Stimulated activated CD8-positive, alpha-beta memory T cell treated with anti-CD3 and anti-CD28 coated beads, Interleukin-15, amount 100 ng/mL, for 48 hours (primary cell): ENCODE measurements at places on chromosomes 4 and X.

DNA sequence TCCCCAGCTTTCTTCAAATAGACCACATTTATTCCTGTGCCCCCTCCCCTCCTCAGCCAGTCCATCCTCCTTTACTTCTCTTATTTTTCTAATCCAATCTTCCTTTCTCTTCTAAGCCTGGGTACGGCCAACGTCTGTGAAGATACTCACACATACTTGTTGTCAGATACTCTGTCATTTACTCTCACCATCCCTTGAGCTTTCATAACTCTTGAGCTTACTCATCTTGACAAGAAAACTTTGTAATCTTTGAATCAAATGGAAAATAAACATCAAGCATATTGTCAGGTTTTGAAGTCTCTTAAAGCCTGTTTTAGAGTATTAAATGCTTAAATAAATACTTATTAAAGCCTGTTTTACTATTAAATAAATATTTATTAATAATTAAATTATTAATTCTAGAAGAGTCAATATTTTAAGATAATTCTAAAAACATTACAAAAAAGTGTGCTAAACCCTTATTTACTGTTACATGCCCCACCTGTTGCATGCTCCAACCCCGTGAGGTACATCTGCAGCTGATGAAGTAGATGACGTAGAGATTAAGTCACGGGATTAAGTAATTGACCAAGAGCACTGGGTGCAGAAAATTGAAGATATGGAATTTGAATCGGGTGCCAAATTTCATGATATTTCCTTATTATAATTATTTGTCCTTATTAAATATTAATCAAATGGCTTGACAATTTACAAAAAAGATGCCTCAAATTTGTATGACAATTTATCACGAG lies 1.5 kb upstream of the TRIML2 start:
- no peak for DNase-seq

GRCh38 chr4:98745366-98745765 lies 87.0 kb upstream of the TSPAN5 start:
- no peak for DNase-seq

GRCh38 chr4:35038845-35039244 lies 1205.5 kb downstream of the ARAP2 start:
- DNase-seq = no peak

- DNase-seq = no peak
Measured at GRCh38 chr4:166315721-166316467, 442.9 kb downstream of the TLL1 start.

DNA sequence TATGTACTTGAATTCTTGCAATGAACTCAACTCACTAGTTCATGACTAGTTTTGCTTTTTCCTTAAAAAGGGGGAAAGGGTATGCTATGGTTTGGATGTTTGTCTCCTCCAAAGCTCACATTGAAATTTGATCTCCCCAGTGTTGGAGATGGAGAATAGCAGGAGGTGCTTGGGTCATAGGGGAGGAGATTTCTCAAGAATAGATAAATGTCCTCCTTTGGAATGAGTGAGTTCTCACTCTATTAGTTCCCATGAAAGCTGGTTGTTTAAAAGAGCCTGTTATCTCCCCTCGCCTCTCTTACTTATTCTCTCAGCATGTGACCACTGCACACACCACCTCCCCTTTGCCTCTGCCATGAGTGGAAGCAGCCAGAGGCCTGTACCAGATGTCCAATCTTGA lies 109.4 kb upstream of the INTU start:
- no peak for DNase-seq

DNA sequence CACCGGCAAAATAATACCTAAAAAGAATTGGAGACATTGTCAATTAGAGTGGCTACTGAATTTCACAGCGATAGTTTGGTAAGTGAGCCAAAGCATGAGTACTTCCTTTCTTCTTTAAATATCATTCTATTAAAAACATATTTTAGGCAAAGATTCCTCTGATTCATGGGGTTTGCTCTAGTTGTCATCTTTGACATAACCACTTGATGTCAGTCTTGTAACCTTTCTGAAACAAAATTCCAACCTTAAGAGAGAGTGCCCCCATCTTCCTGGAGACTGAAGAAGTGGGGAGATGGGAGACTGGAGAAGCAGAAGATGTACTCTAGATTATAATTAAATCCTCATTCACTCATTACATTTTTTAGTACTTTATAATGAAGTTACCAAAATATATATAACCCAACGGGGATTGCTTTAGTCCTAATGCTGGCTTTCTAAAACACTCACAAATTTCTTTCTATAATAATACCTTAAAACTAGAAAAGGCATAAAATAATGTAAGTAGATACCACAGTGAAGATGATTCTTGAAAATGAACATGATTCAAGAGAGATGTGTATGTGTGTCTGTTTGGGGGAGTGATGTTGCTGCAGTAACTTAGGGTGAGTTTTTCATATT lies 96.4 kb downstream of the EMCN start:
- DNase-seq = no peak

DNA sequence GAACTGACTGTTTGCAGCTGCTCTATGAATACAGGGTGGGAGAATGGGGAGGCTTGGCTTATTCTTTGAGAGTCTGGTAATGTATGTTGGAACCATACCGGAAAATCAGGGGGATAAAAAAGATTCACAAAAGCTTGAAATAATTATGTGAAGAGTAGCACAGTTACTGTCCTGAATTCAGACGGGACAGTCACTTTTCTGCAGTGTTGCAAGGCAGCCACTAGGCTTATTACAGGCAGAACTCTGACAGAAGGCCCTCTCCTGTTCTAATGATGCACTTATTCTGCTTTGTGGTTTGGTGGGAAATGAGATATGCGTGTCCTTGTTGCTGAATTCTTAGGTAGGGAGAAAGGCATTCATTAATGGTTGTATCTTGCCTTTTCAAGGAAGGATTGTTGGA lies 37.2 kb downstream of the GUCY1B1 start:
- DNase-seq = no peak

- no peak for DNase-seq
Measured at GRCh38 chr4:98151145-98151924, 8.1 kb upstream of the STPG2 start.

- no peak for DNase-seq
Measured at GRCh38 chrX:136546371-136546781, 14.4 kb downstream of the VGLL1 start.

DNA sequence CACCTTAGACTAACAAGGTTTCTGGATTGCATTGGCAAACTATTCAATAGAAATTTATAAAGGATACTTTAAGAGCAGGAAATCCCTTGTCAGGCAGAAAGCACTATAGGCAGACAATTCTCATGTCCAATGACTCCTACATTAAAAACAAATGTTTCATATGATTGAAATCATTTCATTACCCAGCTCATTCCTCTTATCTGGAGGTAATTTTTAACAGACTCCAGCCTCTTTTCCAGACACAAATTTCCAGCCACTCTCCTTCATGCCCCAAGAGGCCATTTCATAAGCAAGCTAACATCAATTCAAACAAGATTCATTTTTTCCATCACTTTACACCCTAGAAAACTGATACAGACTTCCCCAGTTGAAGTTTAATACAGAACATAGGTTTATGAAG lies 495.1 kb upstream of the FRG1 start:
- DNase-seq = no peak

DNA sequence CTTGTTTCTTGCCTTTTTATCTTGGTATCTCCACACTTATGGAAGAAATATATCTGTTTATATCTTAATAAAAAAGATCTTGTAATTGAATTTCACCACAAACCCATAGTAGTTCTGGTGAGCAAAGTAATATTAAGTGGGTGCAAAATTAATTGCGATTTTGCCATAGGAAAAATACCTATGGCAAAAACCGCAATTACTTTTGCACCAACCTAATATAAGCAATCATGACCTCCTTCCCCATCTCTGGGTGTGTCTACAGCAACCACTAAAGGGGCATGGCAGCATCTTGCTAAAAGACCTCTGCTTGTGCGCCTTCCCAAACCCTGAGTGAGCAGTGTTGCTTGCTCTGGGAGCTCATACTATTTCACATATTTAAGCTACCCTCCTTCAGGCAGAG lies 124.2 kb upstream of the GUCY1A1 start:
- no peak for DNase-seq

DNA sequence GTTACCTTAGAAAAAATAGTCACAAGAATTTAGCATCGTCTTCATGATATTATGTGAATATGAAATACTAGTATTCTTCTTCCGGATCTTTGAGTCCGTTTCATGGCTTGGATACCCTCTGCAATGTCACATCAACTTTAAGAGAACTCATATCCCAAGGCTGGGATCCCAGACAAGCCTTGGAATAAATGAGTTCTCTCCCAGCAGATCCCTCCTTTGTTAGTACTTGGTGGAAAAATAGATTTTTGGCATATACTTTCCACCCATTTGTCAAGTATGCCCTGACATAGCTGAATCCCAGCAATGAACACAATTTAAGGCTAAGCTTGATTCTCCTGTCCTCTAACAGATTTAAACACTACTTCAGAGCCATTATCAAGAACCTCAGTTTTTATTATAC lies 144.5 kb downstream of the PPARGC1A start:
- no peak for DNase-seq

GRCh38 chrX:148552775-148553174 lies 52.4 kb downstream of the AFF2 start:
- DNase-seq = no peak

GRCh38 chr4:104616401-104616820 lies 121.7 kb upstream of the CXXC4 start:
- DNase-seq = no peak

GRCh38 chrX:135185795-135186443 lies 14.7 kb upstream of the CT55 start:
- DNase-seq = no peak

DNA sequence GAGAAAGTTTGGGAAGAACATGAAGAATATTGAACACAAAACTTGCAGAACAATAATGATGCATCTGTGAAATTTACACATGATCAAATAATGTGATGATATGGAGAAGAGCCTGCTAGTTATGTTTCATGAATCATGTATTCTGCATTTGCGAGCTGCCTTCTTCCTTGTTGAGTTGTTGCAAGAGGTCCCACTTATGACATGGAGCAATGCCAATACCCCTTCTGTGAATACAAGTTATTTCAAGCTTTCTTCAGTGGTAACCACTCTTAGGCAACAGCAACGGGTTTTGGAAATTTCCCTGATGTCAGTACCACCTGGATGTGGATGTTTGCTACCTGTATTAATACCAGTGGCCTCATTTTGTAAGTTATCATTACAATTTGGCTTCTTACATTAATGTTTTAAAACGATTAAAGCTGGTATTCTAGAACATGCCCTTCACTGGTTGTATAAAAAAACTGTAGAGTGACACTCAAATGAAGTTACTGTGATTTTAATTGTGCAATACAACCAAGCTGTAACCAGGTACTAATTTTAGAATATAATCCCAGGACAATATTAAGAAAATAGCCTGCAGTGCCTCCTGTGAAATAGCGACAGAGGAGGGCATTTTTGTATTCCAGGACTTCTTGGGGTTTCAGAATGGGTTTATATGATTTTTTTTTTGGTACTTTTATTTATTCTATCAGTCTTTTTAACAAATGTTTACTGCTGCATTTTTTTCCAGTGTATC lies 25.3 kb downstream of the IQCM start:
- no peak for DNase-seq

DNA sequence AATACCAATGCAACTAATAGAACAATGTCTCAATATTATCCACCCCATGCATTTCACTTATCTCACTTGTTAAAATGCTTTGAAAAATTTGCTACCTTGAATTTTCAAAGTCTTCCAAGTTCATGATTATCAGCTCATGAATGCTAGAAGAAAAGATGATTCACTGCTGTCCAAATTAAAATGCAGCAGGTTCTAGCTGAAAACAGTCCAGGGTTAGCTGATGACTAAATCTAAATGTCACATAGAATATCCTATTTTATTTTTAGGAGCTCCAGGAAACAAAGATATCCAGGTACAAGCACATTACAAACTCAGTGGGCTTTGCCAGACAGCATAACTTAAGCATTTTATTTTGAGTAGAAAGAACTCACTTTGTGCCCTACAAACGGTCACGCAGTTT lies 38.0 kb upstream of the SPARCL1 start:
- DNase-seq = no peak

DNA sequence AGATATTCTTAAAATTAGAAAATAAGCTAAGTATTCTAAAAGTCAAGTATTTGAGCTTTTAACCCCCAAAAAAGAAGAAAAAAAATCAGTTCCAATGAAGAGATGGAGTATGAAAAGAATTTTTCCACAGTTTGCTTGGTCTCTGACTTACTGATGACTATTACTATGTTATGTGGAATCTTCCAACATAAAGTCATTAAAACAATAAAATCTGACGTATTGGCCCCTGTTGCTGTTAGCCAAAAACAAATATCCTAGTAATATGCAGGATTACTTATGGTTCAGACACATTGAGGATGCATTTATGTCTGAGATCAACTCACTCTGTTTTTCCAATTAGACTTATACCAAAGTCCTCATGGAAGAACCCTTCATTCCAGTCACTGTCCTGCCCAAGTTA lies 517.2 kb upstream of the ADGRL3 start:
- DNase-seq = no peak

- DNase-seq = peak; percentile 5
Measured at GRCh38 chr4:139815778-139816601, 150.4 kb downstream of the MGST2 start.
